ENCODE measurements at places on chromosomes 11 and 22.

- DNase-seq: no peak
Measured at GRCh38 chr11:69938206-69938605, 119.0 kb upstream of the FGF3 start.

DNA sequence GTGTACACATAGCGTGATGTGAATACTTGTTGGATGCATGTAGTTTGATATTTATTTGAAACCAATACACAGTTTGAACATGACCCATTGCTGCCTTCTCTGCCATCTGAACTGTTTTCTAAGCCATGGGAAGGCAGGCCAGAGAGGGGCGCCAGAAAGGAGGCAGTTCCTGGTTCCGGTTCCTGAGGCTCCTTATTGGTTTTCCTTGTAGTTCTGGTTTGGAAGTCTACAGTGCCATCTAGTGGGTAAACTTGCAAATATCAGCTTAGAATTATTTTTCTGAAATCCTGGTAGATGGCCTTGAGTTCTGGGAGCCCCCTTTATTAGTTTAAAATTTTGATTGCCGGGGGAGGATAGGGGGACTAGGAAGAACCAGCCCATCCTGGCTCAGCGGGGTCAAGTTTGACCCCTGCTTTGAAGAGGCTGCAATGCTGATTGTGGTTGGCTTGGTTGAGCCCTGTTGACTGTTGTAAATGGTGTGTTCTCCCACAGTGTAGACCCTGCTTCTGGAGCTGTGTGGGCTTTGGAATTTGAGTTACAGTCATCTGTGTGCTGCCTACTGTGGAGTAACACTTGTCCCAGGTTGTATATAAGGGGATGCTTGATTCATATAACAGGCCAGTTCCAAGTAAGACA lies 48.4 kb downstream of the GRAMD1B start:
- DNase-seq: peak; percentile 61

DNA sequence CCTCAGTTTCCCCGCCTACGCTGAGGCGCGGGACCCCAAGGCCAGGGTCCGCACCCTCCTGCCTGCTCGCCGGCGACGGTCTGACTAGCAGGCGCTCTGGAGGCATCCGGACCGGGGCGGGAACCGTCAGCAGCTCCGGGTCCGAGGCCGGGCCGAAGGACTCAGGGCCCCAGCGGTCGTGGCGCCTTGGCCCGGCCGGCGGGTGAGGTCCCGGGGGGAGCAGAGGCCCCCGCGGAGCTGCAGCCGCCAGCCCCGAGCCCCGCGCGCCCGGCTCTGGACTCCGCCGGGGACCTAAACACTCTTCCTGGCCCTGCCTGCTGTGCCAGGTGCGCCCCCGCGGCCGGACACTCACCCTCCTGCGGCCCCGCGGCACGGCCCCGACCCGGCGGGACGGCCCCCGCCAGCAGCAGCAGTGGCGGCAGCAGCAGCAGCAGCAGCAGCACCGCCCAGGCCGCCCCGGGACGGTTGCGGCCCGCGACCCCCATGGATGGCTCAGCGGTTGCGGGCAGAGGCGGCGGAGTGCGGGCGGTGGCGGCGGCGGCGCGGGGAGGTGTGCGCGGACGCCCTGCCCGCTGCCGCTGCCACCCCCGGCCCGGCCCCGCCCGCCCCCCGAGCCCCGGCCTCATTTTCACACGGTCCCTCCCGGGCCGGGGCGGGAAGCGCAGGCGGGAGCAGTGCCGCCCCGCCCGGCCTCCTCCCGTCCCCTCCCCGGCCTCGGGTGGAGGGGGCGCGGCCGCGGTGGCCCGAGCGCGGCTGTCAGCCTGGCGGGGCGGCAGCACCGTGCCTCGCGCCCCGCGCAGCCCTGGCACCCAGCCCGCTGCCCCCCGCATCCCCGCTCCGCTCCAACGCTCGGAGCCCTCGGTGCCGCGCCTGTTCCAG lies at the start of gene SCUBE2:
SCUBE2 (minus strand) TSS at position 556 of the 879 bp plus-strand sequence; CDS start at position 485, 71 bp downstream.
- DNase-seq: no peak

GRCh38 chr11:121018746-121019145 lies 5.2 kb upstream of the TBCEL start:
- no peak for DNase-seq

- DNase-seq: no peak
Measured at GRCh38 chr11:125337836-125338834, 157.9 kb downstream of the FEZ1 start.

GRCh38 chr11:109342261-109342660 lies 79.7 kb upstream of the C11orf87 start:
- no peak for DNase-seq

DNA sequence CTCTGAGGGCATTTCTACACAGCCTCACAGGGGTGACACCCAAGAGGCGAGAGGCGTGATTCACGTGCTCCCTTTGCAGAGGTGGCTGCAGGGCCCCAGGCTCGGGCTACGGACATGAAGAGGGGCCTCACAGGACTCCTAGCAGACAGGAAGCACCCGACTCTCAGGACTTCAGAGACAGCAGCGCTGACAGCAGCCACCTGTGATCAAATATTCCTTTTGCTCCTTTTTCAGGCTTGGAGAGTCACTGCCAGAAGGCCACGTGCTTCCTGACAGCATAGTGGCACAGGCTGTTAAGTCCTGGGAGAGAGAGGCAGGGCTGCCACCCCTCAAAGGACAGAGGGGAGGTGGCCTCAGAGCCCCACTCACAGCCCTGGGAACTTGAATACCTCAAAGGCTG lies 348.9 kb downstream of the CADM1 start:
- DNase-seq: no peak

DNA sequence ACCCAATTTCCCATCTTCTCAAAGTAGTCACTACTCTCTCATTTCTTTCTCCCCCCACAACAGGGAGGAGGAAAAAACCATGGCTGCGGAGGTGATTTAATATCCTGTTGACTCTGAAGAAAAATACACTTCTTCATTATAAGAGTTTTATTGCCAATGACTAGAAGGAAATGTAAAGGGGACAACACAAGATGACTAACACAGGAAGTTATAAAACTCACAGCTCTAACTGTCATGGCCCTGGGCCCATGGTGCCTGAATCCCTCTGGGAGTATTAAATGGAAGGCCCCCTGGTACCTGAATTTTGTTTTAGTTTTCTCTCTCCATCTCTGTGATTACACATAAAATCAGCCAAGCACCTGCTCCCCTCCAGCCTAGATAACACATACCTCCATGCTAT lies 352.8 kb upstream of the FAT3 start:
- DNase-seq: no peak

DNA sequence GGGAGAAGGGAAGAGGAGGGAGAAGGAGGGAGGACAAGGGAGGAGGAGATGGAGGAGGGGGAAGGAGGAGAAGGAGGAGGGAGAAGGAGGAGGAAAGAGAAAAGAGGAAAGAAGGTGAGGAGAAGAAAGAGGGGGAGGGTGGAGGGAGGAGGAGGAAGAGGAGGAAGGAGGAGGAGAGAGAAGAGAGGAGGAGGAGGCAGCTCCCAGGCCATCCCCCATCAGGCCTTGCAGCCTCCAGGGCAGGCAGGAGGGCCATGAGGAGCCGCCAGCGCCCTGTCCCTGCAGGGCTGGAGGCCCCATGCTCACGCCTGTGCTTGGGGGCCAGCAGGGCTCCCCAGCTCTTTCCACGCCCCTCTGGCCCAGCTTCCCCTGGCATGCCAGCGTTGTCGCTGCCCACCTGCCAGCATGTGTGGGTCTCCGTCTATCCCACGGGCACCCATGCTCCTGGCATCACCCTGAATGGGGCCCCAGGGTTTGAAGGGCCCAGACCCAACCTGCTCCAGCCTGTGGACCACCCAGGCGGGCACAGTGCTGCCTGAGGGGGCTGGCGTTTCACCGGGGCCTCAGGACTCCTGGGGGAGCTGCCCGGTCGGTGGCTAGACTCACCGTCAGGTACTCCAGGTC lies 5.2 kb downstream of the TSPAN32 start:
- no peak for DNase-seq

- DNase-seq: no peak
Measured at GRCh38 chr11:1701091-1701807, 4.3 kb downstream of the KRTAP5-6 start.

GRCh38 chr11:131464461-131464860 lies 94.0 kb downstream of the NTM start:
- DNase-seq: no peak

GRCh38 chr11:30046578-30046945 lies 29.7 kb upstream of the KCNA4 start:
- no peak for DNase-seq

GRCh38 chr22:26658161-26658560 lies 773 bp downstream of the MIAT start:
- DNase-seq: no peak

- DNase-seq: no peak
Measured at GRCh38 chr22:47417699-47418098, 655.2 kb downstream of the TBC1D22A start.

- no peak for DNase-seq
Measured at GRCh38 chr11:118606844-118607228, 579 bp upstream of the PHLDB1 start.

GRCh38 chr11:7899418-7899817 lies 31.6 kb downstream of the OR10A6 start:
- no peak for DNase-seq

- no peak for DNase-seq
Measured at GRCh38 chr22:50061824-50062355, 3.8 kb upstream of the TTLL8 start.

- no peak for DNase-seq
Measured at GRCh38 chr11:133715602-133716001, 129.7 kb downstream of the SPATA19 start.

DNA sequence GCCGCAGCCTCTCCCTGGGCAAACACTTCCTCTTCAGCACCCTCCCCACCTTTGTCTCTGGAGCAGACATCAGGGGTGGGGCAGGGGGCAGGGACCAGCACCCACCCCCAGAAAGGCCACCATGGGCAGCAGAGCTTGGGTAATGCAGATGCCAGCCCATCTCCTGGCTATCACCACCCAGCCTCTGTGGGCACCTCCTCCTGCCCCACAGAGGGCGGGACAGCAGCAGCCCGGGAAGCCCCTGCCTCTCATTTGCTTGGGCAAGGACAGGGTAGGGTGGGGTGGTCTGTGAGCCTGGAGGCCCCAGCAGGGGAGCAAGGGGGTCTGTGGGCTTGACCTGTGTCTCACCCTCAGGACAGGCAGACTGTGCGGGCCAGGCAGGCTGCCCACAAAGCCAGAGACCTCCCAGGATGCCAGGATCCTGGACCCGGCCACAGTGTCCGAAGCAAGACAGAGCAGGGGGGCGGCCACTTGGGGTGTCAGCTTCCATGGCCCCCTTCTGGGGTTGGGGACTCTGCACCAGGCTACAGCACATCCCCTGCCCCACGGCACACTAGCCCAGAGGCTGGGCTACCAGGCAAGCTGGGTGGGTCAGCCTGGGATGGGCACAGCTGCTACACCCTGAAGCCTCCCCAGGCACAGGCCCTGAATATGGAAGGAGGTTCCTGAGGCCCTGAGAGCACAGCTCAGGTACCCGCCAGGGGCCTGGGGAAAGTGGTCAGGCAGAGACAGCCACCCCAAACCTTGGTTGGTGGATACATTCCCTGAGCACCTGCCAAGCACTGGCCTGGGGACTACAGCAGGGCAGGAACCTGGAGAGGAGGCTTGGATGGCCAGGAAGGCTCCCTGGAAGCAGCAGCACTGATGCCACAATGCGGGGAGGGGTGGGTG lies 4.5 kb downstream of the RNH1 start:
- no peak for DNase-seq

- no peak for DNase-seq
Measured at GRCh38 chr11:70456921-70457532, 58.7 kb downstream of the CTTN start.

DNA sequence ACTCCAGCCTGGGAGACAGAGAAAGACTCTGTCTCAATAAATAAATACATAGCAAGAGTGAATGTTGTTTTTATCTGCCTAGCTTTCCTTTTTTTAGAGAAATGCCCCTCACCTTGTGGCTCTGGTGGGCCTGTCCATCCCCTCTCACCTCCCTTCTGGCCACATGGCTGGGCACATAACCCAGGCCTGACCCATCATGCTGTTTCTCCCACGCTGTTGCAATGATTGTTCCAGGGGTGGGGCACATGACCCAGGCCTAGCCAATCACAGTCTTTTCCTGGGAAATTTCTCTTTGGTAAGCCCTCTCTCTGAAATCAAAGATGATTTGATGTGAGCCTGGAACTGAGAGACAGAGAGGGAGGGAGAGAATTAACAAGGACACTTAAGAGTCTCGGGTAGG lies 5.5 kb upstream of the CYTH4 start:
- no peak for DNase-seq

DNA sequence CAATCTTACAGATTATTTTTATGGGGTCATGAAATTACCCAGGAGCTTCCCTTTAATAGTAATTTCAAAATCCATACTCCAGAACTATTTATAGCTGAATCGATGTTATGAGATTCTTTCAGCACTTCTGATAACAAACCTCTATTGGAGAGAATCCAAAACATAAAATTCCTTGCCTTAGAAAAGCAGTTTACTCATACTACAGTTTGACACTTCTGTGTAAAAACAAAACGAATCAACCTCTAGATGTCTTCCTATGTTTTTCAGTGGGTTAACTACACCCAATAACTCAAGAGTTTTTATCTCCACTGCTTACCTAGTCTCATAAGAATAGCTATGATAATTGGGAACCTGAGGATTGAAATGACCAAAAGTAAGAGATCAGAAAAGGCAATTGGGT lies 35.6 kb downstream of the KIF18A start:
- no peak for DNase-seq

GRCh38 chr11:27977031-27977430 lies 130.9 kb downstream of the KIF18A start:
- peak; percentile 13 for DNase-seq

DNA sequence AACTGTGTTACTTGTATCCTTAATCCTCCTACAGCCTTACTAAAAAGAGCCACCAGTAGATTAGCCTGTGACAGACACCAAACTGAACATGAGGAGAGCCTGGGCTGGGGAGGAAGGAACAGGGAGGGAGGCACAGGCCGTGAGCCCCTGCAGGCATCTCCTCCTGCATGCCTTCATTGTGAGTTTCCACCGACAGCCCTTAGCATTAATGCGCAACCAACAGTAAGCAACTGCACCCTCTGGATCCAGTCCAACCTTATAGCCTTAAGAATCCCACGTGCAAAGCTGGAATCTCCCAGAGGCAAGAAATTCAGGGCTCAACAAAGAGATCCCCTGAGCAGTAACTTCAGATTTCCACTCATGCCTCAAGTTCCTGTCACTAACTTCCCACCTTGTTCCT lies 84.6 kb downstream of the ETS1 start:
- DNase-seq: no peak

DNA sequence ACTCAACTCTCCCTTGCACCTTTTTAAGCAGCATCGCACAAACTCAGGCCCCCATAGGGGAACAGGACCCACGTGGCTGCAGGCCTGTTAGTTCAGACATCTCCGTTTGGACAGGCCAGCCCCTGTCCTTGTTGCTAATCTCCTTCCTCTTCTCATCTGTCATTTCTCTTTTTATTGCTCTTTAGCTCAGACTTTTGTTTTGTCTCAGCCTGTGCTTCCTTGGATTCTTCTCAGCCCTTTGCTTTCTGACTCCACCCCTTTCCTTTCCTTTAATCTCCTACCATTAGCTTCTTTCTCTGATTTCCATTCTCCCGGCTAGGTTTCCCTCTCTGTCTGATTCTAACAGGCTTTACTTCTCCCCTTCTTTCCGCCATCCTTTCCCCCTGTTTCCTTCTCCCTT lies 68.7 kb downstream of the SCN3B start:
- no peak for DNase-seq

GRCh38 chr11:2759228-2760195 lies 59.7 kb upstream of the KCNQ1OT1 start:
- no peak for DNase-seq

All from Panc1 (cell line).